ENCODE measurements at places on chromosomes 16 and 17.

- DNase-seq, result no peak
Measured at GRCh38 chr16:10745841-10746240, 2.2 kb downstream of the NUBP1 start.

DNA sequence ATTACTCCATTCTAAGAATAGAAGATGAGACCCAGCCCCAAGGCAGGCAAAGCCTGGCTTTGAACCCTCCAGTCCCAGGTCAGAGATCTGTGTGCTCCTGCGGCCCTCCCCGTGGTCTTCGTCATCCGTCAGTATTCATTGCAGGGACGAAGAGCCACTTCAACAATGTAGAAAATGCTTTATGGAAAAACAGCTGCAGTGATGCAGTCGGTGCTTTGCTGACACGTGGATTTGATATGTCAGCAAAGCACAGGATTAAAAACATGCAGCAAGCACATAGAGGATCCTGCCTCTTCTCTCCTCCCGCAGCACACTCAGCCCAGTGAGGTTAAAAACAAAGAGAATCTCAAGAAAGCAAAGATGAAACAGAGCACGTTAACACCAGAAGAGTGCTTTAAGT is 117.1 kb upstream of the AXIN2 start:
- no peak for DNase-seq

DNA sequence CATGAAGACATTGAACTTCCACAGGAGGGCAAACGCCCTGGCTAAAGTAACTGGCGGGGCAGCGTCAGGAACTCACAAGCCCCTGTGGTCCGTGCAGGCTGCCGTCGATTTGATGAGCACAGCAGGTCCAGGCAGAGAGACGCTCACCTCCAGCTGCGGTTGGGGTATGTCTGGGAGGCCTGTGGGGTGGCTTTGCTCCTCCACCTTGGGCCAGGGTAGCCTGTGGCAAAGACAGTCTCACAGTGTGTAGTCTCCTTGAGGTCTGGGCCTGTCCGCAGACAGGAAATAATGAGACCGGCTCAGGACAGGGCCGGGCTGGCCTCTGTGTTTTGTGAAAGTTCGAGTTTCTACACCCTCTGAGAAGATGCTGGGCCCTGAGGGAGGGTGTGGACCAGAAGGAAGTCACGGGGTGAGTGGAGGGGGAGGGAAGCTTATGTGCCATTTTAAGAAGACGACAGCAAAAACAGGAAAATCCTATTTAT is 103.3 kb downstream of the METRNL start:
- no peak for DNase-seq

- DNase-seq, result no peak
Measured at GRCh38 chr17:69555056-69555455, 140.6 kb downstream of the MAP2K6 start.

DNA sequence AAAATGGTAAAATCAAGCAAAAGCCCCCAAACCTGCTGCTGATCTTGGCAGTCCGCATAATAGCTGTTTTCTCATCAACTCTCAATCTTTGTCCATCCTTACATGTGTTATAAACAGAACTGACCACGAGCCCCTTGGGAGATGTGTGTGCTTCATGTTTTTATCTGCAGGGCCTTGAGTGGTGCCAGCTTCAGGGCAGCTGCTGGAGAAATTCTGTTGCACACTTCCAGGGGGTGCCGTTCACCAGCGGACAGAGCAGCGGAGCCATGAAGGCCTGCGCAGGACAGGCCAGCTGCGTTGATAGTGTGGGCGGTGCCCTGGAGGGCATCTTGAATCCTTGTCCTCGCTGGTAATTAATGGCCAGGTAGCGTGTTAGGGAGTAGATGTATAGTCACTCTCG is 20.1 kb downstream of the MPRIP start:
- DNase-seq, result no peak

Measured in AG04449 (cell line).